Thoracic aorta (tissue), 2 donors: ENCODE measurements at places on chromosomes 4 and X. TPM values are rescaled to one million over a fixed set of nuclear protein-coding genes. Genes with fewer than 3 reads are reported as not detected.

The ANXA10 gene
- not detected for total RNA-seq

The HEPH gene
- 109 TPM for total RNA-seq

The CLOCK gene
- 35.3 TPM for total RNA-seq

The POF1B gene
- total RNA-seq = 0.21 TPM

The MAGEA2B gene
- not detected for total RNA-seq

The TMPRSS11D gene
- total RNA-seq = not detected

The HSFX4 gene
- not detected for total RNA-seq

The PLP2 gene
- 101 TPM for total RNA-seq

GRCh38 chrX:323721-324628 is 5.4 kb upstream of the GTPBP6 start:
- peak; percentile 41 for DNase-seq

- no peak for DNase-seq
These were observed 8.3 kb upstream of the PIM2 start for GRCh38 chrX:48927123-48927522.

- no peak for DNase-seq
These were observed 259.2 kb downstream of the GPC3 start for GRCh38 chrX:133726211-133726630.

GRCh38 chrX:47197526-47197925 is 3.9 kb downstream of the UBA1 start:
- DNase-seq = no peak

DNA sequence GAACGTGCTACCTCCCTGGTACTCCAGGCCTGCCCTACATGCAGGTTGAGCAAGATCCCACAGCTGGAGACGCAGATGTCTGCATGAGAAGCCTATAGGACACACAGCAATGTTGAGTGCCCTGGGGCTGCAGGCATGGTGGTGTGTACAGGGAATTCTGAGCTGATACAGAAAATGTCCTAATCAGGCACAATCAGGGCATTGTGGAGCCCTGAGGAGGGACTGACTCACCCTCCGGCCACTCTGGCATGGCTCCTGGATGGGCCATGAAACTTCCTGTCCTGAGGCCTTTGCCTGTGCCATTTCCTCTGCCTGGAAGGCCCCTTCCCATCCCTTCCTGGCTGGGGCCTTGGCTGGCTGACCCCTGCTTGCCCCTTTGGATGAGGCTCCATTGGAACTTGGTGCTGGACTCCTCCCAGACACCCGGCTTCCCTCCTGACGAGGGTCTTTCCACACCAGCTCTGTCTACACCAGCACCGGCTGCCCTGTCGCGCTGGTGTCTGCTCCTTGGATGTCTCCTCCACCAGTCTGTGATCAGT is 16.7 kb upstream of the AFAP1 start:
- no peak for DNase-seq

- no peak for DNase-seq
These were observed 32.4 kb downstream of the TNIP2 start for GRCh38 chr4:2723751-2724150.

DNA sequence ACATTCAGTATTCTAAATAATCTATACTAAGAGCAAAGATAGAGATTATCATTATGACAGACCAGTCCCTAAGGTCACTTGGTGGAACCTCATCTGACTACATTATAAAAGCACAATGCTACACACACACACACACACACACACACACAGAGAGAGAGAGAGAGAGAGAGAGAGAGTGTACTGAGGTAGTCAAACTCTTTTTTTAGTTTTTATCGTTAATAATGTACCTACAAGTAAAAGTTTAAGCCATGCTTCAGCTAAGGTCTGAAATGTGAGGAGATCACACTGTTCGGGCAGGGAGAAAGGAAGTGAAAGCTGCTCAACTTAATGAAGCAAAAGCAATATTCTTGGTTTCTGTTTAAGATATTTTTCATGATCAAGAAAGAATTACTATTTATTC is 75.8 kb upstream of the CCDC160 start:
- DNase-seq = no peak

DNA sequence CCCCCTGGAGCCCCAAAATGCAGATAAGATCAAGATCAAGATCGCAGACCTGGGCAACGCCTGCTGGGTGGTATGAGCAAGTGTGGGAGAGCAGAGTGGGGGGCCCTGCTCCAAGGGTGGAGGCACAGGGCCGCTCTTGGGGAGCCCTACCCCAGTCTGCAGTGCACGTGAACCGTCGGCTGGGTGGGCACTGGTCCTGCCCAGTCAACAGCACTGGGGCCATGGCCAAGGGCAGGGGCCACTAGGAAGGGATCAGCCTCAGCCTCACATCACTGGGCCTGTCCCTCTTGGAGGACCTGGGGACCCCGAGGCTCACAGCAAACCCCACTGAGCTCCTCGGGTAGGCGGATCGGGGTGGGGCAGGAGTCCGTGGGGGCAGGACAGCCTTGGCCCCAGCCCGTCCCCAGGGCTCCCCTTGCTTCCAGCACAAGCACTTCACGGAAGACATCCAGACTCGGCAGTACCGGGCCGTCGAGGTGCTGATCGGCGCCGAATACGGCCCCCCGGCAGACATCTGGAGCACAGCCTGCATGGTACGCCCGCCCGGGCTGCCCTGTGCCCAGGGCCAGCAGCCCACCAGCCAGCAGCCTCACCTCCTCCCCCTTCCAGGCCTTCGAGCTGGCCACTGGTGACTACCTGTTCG is 3.6 kb downstream of the SRPK3 start:
- DNase-seq = no peak

DNA sequence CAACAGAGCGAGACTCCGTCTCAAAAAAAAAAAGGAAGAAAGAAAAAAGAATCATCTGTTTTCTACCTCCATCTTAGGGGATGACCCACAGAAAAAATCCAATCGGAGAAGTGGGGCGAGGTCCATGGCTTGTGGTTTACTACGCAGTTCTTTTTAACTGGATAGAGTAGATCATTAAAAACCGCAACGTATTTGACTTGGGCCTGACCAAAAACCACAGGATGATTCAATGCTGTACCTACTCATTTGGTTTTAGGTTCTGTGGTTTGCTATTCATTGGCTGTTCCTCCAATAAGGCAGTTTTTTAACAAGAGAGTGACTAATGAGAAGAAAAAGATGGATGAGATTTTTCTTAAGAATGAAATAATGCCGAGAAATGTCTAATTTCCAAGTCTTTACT is 83.7 kb downstream of the FREM3 start:
- no peak for DNase-seq
